Neural crest cell (in vitro differentiated cells): ENCODE measurements at places on chromosomes 1 and 21.
A peak's percentile ranks its signal among the peaks of the same experiment; 100 is the strongest.

- DNase-seq, result no peak
These were observed 56.6 kb downstream of the ATP1B1 start for GRCh38 chr1:169163059-169163458.

GRCh38 chr21:39553331-39553730 is 59.4 kb upstream of the B3GALT5 start:
- DNase-seq, result no peak

- no peak for DNase-seq
These were observed 302.4 kb upstream of the TMPRSS15 start for GRCh38 chr21:18705971-18706370.

DNA sequence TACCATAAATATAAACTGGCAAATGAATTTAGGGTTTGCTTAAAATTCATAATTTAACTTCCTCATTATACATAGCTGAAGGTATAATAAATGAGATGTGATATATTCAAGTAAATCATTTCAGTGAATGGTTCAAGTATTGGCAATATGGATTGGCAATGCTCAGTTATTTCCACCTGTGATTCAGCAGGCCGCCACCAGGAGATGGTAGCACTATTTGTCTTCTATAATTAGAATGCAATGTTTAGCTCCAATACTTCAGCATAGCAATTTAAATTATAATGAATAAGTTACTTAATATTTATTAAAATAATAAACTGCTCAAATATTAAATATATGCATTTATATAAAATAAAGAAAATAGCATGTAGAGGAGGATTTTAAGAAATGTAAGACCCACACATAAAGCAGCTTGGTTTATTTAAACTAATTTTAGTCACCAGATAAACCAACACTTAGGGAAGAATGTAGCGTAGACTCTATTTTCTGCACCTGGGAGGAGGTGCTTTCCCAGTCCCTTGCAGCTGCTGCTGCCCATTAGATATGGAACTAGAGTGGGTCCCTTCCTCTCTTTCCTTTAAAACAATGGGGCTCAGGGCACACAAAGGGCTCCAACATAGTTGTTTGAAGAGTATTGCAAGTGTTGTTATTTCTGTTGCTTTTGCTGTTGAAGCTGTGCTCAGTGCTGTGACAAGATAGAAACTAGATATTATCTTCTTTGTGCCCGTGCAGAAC is 62.1 kb downstream of the PLPPR4 start:
- DNase-seq, result no peak

GRCh38 chr1:26418865-26419349 is 8.3 kb downstream of the LIN28A start:
- no peak for DNase-seq

GRCh38 chr1:65435987-65436386 is 15.5 kb downstream of the LEPR start:
- no peak for DNase-seq

GRCh38 chr1:193456811-193457280 is 270.4 kb upstream of the B3GALT2 start:
- no peak for DNase-seq

DNA sequence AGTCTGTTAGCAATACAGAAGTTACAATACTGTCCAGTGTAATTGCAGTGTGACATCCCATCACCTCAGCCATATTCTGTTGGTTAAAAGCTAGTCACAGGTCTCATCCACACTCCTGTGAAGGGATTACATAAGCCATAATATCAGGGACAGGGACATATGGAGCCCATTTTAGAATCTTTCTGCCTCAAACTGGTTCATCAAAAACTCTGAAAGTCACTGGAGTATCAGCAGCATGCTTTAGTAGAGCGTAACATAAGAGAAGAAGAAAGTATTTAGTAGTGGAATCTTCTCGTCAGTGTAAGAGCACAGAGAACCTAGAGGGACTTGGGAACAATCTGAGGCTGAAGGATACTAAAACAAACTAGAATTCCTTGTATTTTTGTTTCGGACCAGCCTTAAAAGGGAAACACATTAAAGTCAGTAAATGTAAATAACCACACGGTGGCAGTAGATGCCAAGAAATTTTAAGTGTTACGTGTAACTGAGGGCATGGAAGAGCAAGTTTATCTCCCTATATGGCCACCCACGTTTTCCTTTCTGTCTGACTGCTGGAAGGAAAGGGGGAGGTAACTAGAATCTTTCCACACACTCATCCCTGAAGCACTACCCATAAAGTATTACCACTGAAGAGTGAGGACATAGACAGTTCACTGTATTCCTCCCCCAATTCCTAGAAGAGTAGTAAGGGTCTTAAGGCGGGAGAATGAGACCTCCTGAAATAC is 41.6 kb upstream of the AGL start:
- peak; percentile 19 for DNase-seq

DNA sequence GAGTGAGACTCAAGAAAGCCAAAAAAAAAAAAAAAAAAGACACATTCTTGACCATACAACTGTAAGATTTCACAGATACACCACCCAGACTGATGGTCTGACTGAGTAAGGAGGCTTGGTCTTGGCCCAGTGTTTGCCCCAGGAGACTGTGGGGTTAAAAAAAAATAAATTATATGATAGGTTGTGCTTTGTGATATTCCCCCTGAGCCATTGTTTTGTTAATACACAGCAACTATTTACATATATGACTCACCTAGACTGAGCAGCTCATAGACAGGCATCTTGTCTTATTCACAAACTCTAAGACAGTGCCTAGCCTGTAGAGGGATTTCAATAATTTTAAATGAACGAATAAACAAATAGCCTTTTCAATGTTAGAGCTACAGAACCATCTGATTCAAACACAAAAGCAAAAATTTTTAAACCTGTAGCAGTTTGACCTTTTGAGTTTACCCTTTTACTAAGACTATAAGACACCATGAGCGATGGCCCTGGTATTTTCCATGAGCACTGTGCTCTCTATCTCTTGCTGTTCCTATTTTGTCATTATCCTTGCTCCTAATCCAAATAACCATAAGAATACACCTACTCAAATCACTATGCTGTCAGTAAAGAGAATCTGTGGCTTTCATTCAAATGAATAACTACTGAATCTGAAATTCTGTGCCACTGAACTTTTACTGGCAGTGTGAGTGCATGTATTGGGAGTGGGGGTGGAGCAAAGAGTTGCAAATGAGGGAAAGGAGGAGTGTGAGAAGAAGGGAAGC is 199.4 kb upstream of the PTBP2 start:
- DNase-seq, result no peak

DNA sequence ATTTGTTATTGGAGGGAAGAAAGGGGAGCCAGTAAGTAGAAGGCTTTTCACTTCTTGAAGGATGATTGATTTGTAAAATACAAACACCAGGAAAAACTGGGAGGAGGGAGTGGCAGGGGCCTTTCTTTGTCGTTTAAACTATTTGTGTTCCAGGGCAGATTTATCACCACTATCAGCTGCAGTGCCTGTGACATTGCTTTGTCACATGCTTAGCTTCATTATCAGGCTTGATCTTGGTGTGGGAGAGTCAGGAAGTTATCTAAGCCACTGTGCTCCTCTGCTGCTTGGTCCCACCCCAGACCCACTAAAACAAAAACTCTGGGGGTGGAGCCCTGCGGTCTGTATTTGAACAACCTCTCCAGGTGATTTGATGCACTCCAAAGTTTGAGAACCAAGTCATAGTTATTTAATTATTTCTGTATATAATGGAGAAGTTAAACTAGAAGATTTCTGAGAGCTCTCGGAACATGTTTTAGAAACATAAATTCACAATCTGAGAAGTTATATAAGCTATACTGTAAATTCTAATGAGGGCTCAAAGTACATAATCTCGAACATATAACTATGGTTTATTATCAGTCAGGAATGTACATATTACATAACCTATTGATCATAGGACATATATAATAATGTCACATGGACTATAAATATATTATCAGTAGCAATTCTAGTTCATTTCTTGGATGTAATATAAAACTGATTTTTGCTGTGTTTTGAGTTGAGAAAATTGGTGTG is 87.9 kb downstream of the CDC14A start:
- no peak for DNase-seq

DNA sequence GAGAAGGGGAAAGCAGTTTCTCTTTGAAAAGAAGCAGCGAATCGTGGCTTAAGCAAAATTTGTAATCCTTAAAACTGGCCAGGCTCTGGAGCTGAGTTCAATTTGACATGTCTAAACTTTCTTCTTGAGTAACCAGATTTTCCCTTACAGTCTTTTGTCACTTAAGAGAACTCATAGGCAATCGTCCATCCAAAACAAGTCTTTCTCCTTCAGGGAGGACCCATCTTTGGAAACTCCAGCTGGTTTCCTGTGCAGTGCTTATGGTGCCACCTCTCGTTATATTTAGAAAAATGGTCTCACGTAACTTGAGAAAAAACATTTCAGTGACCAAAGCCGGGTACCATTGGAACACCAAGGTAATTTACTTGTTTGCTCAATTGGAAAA is 1.8 kb upstream of the PTTG1IP start:
- DNase-seq, result no peak

GRCh38 chr1:27381969-27382762 is 967 bp downstream of the CD164L2 start:
- DNase-seq, result no peak

- DNase-seq, result no peak
These were observed 122.8 kb upstream of the IVNS1ABP start for GRCh38 chr1:185439727-185440415.

- peak; percentile 55 for DNase-seq
These were observed 82.2 kb upstream of the ABCD3 start for GRCh38 chr1:94335950-94336349.

DNA sequence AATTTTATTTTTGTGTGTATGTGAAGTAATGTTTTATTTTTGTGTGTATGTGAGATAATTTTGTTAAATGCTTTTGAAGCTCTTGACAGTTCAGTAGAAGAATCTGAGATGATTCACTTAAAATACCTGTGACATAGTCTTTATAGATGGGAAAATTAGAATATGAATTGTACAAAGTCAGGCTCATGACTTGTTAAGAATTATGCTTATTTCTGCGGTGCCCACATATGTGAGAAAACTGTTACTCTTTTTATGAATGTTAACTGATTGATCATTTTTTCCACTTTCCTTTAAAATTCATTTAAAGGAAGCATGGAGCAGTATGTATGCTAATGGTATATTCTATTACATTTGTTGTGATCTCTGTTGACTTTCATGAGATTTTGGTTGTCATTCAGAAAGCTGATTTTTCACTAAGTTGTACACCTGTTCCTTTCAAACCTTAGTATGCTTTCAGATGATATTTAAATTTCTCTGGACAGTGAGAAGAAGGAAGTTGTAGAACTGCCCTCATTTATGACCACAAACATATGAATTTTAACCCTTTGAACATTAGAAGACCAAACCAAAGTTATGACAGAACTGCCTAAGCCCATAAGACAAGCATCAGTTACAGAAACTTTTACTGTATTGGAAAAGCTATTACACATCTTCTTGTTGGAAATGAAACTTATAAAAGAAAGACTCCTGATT is 110.1 kb downstream of the POU2F1 start:
- DNase-seq, result no peak

DNA sequence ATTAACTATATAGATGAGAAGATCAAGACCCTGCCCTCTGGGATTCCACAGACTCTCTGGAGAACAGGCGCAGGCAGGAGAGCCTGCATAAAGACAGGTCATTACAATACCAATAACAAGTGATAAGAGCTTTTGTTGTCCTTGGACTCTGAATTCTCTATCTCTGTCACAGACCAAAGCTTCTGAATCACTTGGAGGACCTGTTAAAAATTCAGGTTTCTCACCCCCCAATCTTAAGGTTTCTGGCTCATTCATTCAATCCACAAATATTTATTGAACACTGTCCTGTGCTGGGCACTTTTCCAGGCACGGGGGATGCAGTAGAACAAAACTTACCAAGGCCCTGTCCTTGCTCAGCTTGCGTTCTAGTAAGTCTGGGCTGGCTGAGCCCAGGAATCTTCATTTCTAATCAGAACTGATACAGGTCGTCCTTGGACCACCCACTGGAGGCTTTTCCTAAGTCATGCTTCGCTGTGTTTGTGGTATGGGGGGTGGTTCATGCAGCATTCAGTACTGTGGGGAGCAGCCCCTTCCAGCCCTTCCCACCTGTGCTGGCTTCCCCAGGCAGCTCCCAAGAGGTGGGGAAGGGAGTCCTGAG is 1.4 kb downstream of the EFNA4 start:
- no peak for DNase-seq

- DNase-seq, result no peak
These were observed 249.2 kb upstream of the TPTE start for GRCh38 chr21:10272216-10272615.

- no peak for DNase-seq
These were observed 233.2 kb upstream of the FMN2 start for GRCh38 chr1:239858529-239858928.

DNA sequence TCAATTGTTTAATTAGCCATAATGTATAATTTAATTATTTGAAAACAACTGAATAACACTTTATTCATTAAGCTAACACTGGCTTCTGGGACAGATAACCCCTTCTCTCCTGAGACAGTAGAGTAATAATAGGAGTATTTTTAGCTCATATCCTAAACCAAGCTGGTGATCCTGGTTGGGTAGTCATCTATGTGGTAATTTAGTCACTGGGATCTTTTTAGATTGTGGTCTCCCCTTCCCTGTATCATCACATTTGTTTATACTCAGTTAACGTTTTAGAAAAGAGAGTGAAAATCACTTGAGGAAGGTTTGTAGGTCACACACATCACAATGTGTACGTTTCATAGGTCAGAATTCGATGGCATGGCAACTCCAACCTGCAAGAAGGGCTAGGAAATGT is 1356.6 kb upstream of the ADGRL2 start:
- DNase-seq, result no peak

DNA sequence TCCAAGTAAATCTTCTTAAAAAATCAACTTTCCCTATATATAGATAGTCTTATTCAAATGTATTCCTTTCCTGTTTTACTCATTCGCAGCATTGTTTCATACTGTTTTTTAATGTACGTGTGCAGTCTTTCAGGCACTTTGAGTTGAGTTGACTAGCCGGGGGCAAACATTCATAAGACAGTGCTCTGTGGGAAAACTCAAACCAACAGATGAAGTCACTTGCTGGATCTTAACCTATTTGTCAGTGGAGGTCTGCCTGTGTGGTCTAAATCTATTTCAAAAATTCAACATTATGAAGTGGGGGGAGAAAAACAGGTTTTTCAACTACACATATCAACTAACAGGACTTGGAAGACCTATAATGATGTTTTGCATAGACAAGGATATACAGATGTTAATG is 6.2 kb downstream of the HSD11B1 start:
- no peak for DNase-seq

DNA sequence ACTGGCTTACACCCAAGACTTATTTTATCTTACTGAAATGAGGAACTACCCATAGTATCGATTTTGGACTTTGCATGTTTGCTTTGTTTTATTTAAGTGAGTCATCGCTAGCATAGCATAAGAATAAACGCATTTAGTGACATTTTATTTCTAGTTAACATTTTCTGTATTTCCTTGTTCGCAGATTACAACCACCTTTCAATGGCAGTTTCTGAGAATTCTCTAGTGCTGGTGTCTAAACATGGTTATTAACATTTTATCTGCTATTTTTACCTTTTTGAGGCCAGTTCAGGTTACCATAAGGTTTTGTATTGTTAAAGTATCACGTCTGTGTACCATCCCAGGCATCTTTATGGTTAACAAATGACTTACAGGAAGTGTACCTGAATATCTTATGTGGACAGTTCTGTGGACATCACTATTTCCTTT is 24.5 kb downstream of the EEIG2 start:
- no peak for DNase-seq

- DNase-seq, result no peak
These were observed 372.8 kb downstream of the PTBP2 start for GRCh38 chr1:97094247-97094972.
